ENCODE measurements at places on chromosomes 4 and X.

DNA sequence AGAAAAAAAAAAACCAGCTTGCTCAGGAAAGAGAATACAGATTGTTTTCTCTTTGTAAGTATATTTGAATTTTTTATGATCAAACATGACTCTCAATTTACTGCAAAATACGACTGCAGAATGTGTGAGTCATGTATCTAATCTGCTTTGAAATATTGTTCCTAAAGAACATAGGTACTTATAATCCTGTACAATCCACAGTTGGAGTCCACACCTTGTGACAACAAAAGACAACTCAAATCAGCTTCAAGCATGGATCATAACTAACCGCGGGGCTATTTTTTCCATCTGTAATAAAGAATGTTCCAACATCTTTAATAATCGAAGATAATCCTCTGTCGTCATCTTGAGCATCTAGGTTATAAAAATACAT is 77.8 kb upstream of the STIM2 start:
- DNase-seq, result no peak

- DNase-seq, result no peak
Observed at GRCh38 chr4:122959981-122960610, 37.7 kb upstream of the NUDT6 start.

GRCh38 chrX:68696267-68696990 is 49.0 kb downstream of the STARD8 start:
- DNase-seq, result no peak

GRCh38 chr4:164212714-164213113 is 541.2 kb upstream of the SMIM31 start:
- no peak for DNase-seq

GRCh38 chrX:55102754-55103153 is 13.9 kb downstream of the PAGE2 start:
- DNase-seq, result no peak

GRCh38 chrX:149274516-149275105 is 230.5 kb downstream of the IDS start:
- DNase-seq, result no peak

DNA sequence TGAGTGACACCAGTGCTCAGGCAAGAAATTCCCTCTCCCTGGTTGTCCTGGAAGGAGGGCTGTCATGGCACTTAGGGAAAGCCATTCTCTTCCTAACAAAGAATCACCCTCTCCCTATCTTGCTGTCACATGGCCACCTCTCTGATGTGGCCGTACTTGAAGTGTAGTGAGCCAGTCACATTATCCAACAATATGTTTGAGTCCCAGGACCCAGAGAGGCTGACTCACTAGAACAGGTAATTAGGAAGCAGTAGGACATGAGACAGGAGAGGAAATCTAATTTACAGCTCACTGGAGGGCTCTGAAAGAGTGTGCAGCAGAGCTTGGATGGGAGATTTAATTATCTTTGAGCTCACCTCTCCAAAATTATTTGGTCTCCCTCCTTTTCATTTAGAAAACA is 299.1 kb downstream of the ARHGAP24 start:
- no peak for DNase-seq

- DNase-seq, result no peak
Observed at GRCh38 chr4:86967798-86968197, 33.0 kb downstream of the AFF1 start.

DNA sequence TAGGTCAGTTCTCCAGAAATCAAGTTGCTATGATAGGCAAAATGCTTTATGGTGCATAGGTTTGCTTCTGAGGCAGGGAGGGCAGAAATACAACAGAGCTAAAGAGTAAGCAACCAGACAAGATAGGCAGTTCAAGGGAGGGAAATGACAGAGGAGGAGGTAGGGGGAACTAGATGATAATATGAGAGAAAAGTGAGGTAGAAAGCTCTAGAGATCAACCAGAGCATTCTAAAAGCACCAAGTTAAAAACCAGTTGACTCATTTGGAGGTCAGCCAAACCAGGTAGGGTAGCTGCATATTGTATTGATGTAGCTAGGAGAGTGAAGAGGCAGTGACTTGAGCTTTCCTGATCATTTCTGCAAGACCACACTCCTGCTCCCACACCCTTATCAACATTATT is 49.0 kb upstream of the SLC16A2 start:
- DNase-seq, result no peak

- DNase-seq, result no peak
Observed at GRCh38 chr4:18578307-18578706, 556.8 kb upstream of the LCORL start.

GRCh38 chr4:56656346-56656643 is 24.8 kb downstream of the HOPX start:
- no peak for DNase-seq
